Non-pigmented ciliary epithelial cell (primary cell): ENCODE measurements at places on chromosomes 3 and 15.

DNA sequence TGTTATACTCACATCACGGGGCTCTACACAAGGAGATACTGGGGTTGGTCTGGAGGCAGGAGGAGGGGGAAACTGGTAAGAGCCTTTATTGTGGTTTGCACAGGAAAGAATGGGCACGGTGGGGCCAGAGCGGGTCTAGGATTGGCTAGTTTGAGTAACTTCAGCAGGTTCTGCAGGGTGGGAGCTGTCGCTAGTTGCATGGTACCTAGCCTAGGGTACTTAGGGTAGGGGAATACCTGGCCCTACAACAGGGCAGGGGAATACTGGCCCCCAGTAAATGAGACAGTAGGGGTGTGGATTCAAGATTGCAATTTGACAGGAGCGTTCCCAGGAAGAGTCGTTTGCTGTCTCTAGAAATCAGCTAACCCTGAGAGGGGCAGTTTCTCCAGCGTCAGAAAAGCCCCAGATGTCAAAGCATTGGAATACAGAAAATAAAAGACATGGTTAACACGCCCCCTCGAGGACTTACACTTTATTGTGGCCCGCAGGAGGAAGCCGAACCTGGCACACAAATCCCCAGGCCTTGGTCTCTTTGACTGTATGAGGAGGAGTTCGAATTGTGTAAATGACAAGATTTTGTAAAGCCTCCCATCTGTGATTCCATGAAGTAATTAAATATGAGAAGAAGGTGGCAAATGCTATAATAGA, 32.0 kb downstream of the ST8SIA2 start:
- no peak for DNase-seq

GRCh38 chr15:83978588-83978987, 257.0 kb upstream of the GOLGA6L4 start:
- DNase-seq = no peak

DNA sequence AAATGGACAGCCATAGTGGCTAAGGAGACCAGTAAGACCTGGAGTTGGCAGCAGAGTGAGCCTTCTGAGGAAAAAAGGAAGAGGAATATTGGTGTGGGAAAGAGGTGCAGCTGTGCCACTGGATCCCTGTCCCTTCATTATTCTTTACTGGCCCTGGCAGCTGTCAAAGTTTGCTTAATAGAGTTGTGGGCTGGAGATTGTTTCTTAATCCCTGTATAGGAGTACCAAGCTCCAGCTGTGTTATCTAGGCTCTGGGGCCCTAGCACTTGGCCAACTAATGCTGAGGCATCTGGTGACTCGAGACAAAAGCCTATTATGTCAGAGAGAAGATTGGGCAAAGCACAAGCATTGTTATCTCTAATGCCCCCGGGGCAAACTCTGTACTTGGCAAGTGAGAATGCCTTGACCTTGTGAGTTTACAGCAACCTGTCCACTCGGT, 61.4 kb downstream of the ZNF609 start:
- no peak for DNase-seq

DNA sequence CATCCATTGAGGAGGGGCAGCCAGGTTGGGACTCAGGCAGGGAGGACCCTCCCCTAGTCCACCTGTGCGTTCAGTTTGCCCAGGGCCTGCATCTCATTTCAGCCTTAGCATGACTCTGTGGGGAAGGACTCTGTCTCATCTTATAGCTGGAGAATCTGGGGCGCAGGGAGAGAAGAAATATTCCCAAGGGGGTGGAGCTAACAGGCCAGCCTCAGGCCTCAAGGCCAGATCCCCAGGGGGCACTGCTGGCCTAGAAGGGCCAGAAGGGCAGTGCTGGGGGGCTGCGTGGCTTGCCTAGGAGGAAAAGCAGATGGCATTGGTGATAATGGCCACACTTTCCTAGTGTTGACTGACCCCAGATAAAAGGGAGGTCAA, 10.9 kb downstream of the AMOTL2 start:
- no peak for DNase-seq

- DNase-seq = peak; percentile 43
Measured at GRCh38 chr15:70976851-70977250, 84.2 kb downstream of the LRRC49 start.

DNA sequence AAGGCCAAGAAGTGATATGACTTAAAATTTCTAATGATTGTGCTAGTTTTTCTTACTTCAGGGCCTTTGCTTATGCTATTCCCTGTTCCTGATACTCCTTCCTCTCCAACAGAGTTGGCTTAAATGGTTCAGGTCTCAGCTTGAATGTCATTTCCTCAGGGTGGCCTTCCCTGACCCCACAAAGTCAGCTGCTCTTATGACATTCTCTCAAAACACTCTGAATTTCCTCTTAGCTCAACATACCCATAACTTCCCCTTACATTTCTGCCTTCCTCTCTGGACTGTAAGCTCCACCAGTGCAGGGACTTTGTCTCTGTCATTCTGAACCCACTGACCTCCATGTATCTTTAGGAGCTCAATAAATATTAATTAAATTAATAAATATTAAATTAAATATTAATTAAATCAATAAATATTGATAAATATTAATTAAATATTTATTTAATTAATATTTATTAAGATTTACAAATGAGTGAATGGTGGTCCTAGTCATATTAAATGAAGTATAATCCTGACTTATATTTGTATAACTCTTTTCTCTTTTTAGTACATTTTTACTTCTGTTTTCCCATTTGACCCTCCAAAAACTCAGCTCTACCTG, 17.9 kb upstream of the TMCC1 start:
- DNase-seq = no peak

DNA sequence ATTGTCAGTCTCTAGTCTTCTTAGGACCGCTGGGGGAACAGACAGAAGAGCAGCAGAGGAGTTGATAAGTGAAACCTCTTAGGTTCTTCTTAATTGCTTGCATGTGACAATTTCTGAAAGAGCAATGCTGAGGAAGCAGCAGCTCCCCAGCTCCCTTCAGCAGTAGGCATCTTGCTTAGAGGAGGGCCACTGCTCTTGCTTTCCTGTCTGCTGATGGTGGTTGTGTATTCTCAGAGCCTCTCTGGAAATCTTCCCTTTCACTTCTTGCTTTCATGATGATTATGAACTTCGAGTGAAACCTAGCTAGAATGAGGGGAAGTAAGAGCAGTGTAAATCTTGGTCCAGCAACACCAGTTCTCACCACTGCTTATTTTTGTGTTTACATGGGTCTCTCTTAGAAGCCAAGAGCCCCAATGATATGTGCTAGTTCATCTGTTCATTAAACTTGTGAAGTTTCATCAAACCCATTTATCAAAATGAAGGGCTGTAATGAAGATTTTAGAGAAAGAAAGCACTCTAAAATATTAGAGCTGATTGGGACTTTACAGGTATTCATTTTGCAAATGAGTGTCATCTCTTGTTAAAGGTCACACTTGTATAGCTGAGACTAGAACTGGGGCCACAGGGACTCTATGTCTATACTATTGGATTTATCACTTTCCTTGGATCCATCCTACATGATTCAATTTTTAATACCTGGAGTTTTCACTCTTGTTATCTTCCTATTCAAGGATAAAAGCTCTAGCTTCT, 246.7 kb downstream of the LPP start:
- no peak for DNase-seq

GRCh38 chr15:76368122-76368621, 31.6 kb downstream of the ISL2 start:
- DNase-seq = no peak

- no peak for DNase-seq
Measured at GRCh38 chr3:53243165-53243564, 12.7 kb downstream of the TKT start.

DNA sequence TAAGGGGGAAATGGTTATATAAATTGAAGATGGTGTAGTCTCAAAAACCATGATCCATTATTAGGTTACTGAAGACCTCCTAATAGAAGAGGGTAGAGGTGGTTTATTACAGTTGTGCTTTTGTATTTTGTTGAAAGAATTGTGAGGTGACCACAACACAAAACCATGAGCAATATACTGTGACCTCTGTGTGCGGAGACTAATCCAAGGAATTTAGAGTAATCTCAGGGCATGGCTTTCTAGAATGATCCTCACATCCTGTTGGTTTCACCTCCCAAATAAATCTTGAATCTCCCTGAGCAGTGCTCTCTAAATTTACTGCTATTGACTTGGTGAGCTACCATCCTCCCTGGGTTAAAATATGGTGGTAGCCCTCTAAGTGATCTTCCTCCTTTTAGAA, 52.3 kb downstream of the PTPRG start:
- no peak for DNase-seq

DNA sequence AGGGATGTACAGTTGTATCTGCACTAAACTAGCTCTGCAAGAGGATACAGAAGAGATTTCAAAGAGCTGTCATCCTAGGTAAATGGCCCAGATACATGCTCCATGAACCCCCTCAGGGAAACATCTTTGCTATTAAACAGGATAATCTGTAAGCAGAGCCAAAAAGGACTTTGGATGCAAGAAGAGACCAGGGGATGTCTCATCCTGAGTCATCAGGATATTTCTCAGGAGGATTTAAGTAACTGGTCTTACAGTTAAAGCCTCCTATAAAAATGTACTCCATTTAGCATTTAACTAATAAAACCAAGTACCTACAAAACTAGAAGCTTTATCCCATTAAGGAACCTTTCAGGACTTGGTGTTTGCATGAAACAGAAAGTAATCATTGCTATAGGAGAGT, 48.2 kb upstream of the PHLDB2 start:
- DNase-seq = peak; percentile 61

GRCh38 chr3:38834110-38834509, 18.1 kb upstream of the SCN10A start:
- peak; percentile 43 for DNase-seq

- no peak for DNase-seq
Measured at GRCh38 chr3:10721101-10721500, 94.9 kb upstream of the SLC6A11 start.

GRCh38 chr3:169498336-169498735, 165.2 kb downstream of the MECOM start:
- DNase-seq = no peak

DNA sequence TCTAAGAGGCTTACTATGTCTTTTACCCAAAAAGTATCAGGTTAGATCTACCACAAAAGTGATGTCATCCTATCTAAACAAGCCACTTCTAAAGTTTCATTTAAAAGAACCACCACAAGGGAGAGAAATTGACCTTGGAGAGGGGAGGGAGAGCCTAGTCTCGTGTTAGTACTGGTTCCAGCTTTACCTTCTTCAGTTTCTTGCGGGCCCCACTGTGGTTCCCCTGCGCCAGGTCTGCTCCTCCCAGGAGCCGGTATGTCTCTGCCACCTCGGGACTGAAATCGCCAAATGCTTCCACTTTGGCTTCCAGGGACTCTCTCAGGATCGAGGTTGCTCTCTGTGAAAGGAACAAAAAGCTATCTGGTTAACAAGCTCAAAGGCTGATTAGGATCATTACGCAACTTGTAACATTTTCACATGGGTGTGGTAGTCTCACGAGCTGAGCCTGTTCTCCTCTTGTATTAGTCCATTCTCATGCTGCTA, 51.1 kb downstream of the SYNM start:
- DNase-seq = no peak

- DNase-seq = no peak
Measured at GRCh38 chr3:25338158-25338725, 89.8 kb upstream of the RARB start.

DNA sequence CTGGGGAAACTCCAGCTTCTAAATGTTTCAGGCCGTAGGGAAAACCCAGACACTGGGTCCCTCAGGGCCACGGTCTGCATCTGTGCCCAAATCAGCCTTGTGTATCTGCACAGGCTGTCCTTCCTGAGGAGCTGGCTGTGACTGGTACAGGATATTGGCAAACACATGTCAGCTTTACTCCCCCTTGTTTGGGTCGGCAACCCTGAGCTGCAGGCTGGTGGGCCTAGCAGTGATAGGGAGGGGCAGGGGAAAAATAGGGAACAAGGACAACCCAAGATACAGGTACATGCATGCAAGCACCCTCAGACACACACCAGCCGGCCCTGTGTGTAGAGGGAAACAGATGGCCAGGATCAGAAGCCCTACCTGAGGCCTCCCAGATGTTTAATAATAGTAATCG, 28.7 kb upstream of the HCN4 start:
- no peak for DNase-seq
